ENCODE measurements at places on chromosomes 13 and 19.
A peak's percentile ranks its signal among the peaks of the same experiment; 100 is the strongest.

DNA sequence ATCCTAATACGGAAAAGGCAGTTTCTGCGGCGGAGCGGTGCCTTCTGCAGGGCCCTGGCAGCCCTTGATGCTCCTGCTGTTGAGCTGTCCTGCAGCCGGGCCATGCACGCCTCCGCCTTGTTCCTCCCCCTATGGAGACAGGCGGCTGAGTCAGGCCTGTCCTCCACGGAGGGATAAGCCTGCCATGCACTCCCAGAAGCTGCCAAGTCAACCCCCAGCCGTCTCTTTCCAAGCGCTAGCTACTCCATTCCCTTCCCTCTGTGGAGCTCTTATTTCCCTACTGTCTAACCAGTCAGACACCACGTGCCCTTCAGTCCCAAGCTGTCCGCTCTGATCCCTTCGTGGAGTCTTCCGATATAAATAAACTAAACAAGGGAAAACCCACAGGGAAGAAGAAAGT lies 197.0 kb downstream of the COL4A1 start:
- DNase-seq = no peak

GRCh38 chr13:49620170-49620621 lies 8.1 kb upstream of the ARL11 start:
- no peak for DNase-seq

DNA sequence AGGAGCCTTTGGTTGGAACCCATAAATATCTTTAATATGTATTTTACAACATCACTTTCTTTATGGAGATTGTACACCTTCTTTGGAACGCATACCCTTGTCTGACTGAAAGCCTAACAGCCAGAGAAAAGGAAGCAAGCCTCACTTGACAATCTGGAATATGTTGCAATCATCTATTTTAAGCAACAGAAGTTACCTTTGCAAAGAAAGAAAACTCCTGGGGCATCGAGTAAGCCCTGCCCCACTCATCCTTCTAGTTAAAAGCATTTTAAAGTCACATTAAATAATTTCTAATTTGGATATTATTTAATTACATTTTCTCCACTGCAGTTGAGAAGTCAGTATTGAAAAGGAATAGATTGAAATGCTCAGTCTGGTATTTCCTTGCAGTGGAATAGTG lies 542.7 kb downstream of the MYO16 start:
- DNase-seq = no peak

DNA sequence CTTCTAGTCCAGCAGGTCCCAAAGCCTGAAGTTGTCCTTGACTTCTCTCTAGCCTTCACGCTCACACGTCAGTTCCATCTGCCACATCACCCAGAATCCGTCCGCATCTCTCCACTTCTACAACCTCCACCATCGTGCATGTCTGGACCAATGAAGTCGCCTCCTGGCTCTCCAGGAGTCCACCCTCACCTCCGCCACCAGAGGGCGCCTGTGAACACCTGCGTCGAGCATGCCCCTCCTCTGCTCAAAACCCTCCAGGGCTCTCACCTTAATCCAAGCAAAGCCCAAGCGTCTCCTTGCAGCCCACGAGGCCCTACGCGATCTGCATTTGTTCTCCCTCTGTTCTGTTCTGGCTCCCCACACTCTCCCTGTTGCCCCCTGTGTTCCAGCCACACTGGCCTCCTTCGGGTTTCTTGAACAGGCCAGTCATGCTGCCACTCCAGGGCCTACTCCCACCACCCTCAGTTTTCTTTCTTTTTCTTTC lies 3.7 kb downstream of the USHBP1 start:
- DNase-seq = peak; percentile 92

- DNase-seq = no peak
Measured at GRCh38 chr13:80374901-80375300, 34.0 kb upstream of the SPRY2 start.

GRCh38 chr19:13153569-13154240 lies 3.5 kb downstream of the IER2 start:
- DNase-seq = peak; percentile 66

- no peak for DNase-seq
Measured at GRCh38 chr19:23263870-23264590, 13.8 kb upstream of the ZNF724 start.

- DNase-seq = no peak
Measured at GRCh38 chr19:51227326-51227725, 2.4 kb downstream of the CD33 start.

GRCh38 chr19:14054721-14055120 lies 7.2 kb downstream of the PALM3 start:
- DNase-seq = no peak

- DNase-seq = no peak
Measured at GRCh38 chr13:103410002-103410401, 343.8 kb upstream of the SLC10A2 start.

GRCh38 chr19:40560092-40560507 lies 16.6 kb upstream of the SHKBP1 start:
- DNase-seq = no peak

- no peak for DNase-seq
Measured at GRCh38 chr13:33263976-33264619, 21.5 kb downstream of the STARD13 start.
